ENCODE measurements at places on chromosomes 5 and 9. TPM values are rescaled to one million over a fixed set of nuclear protein-coding genes. Genes with fewer than 3 reads are reported as not detected.

The CCDC187 gene
- total RNA-seq = not detected

The EPB41L4A gene
- 1.6 TPM for total RNA-seq

The WNT8A gene
- not detected for total RNA-seq

The ALDH1B1 gene
- total RNA-seq = 16.8 TPM

The C5 gene
- total RNA-seq = 0.80 TPM

The FBXL17 gene
- total RNA-seq = 8.7 TPM

The FSTL4 gene
- 0.26 TPM for total RNA-seq

The SV2C gene
- total RNA-seq = not detected

The SLC36A2 gene
- not detected for total RNA-seq

The LHX3 gene
- total RNA-seq = not detected

The THBS4 gene
- 0.91 TPM for total RNA-seq

The CDK7 gene
- total RNA-seq = 45.8 TPM

The SLC34A1 gene
- not detected for total RNA-seq

The TRIO gene
- total RNA-seq = 61.3 TPM

The MAML1 gene
- 38.7 TPM for total RNA-seq

The ALG2 gene
- 42.0 TPM for total RNA-seq

The PCDHGA8 gene
- total RNA-seq = 0.65 TPM

The HTR1A gene
- not detected for total RNA-seq

The RNF130 gene
- 56.7 TPM for total RNA-seq

The LIX1 gene
- not detected for total RNA-seq

The BARHL1 gene
- total RNA-seq = not detected

The GFM2 gene
- 24.0 TPM for total RNA-seq

The CKMT2 gene
- total RNA-seq = 1.6 TPM

The MAST4 gene
- total RNA-seq = 9.2 TPM

The SURF6 gene
- total RNA-seq = 12.8 TPM

The DBH gene
- not detected for total RNA-seq

The CBY3 gene
- not detected for total RNA-seq

The PCDHB3 gene
- 0.13 TPM for total RNA-seq

The RETREG1 gene
- total RNA-seq = 0.16 TPM

The IFNB1 gene
- not detected for total RNA-seq

The PCDHB9 gene
- total RNA-seq = 0.08 TPM

The CATSPER3 gene
- not detected for total RNA-seq

The LCN15 gene
- total RNA-seq = not detected

The TUSC1 gene
- 11.5 TPM for total RNA-seq

The CDX1 gene
- total RNA-seq = not detected

The THOC3 gene
- total RNA-seq = 52.9 TPM

The SUSD1 gene
- total RNA-seq = 18.2 TPM

The CARD9 gene
- total RNA-seq = 4.7 TPM

The C5orf63 gene
- total RNA-seq = 3.9 TPM

The SPINK1 gene
- 0.26 TPM for total RNA-seq

The PCDHA12 gene
- total RNA-seq = under 0.01 TPM

The PDCD1LG2 gene
- 4.7 TPM for total RNA-seq

The ARL14EPL gene
- total RNA-seq = not detected
